ENCODE measurements at places on chromosomes 1 and 21.

DNA sequence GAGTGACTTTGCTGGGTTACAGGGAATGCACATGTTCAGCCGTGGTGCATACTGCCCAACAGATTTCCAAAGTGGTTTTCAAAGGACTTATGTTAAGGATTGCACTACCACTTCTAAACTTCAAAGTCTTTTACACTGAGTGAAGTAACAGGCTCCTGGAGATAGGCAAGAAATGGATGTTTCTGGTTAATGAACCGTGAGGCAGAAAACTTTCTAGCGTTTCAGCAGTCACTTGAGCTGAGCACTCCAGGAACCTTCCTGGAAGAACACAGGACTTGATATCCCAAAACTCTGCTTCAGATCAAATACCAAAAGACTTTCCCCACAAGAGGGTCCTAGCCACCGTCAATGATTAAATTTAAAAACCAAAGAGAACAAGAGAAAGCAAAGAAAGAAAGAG is 74.3 kb upstream of the ATP1A1 start:
- DNase-seq: no peak

GRCh38 chr1:118979754-118980575 is 8.2 kb downstream of the TBX15 start:
- DNase-seq: no peak

GRCh38 chr1:109793486-109794318 is 30.0 kb upstream of the EPS8L3 start:
- no peak for DNase-seq

DNA sequence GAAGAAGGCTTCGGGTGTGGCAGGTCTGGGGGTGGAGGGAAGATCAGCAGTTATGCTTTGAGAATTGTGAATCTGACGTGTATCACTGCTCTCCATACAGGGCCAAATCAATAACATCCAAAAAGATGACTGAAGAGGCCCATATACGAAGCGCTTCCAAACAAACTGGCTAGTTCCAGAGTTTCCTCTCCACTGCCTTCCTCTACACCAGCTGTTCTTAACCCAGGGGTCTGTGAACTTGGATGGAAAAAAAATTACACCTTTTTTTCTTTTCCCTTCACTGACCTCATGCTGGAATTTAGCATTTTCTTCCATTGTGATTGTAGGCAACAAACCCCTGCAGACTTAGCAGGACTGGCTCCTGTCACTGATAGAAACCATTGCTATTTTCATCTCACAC is 77.1 kb upstream of the NBL1 start:
- DNase-seq: no peak

DNA sequence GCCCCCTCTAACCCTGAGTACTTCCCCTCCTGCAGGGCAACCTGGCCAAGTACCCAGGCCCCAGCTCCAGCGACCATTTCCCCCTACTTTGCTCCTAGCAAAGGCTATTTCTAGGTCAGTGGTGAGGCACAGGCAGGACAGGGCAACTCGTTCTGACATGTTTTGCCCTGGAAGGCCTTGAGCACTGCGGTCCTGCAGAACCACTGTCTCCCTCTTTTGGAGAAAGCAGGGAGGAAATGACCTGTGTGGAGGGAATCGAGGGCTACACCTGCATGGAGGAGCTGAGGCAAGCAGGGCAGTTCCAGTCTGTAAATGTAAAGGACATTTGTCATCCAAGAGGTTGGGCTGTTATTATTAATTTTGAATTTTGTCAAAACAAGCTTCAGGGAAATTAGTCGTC is 99.1 kb downstream of the PPIAL4G start:
- DNase-seq: no peak

DNA sequence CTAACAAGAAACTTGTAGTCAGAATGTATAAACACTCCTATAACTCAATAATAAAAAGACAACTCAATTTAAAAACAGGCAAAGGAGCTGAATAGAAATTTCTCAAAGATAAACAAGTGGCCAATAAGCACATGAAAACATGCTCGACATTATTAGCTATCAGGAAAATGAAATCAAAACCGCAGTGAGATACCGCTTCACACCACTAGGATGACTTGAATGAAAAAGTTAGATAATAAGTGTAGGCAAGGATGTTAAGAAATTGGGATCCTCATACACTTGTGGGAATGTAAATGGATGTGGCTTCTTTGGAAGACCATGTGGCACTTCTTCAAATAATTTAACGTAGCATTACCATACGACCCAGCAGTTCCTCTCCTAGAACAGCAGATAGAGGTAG is 8.9 kb downstream of the RALGPS2 start:
- no peak for DNase-seq

GRCh38 chr21:38825921-38826320 is 20.2 kb downstream of the ETS2 start:
- DNase-seq: no peak

GRCh38 chr1:43688109-43688387 is 19.3 kb upstream of the ST3GAL3 start:
- DNase-seq: no peak

DNA sequence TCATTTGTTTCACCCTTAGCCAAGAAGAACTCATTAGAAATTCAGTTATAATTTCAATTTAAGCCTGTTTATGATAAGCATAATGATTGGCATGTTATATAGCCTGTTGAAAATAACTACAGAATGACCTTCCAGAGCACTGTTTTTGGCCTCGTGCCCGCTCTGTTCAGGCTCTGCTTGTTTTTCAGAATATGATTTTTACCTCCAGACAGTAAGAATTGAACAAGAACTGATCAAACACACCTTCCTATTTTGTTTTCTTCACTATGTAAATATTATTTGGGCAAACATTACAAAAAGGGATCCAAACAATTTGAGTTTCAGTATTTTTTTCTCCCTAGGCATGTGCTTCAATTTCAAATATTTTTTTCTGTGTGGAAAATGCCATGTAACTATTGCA is 48.1 kb upstream of the ANGPTL1 start:
- no peak for DNase-seq

- no peak for DNase-seq
Measured at GRCh38 chr1:116008656-116009390, 32.5 kb downstream of the SLC22A15 start.

- DNase-seq: peak; percentile 9
Measured at GRCh38 chr1:153728305-153729066, 636 bp downstream of the INTS3 start.

DNA sequence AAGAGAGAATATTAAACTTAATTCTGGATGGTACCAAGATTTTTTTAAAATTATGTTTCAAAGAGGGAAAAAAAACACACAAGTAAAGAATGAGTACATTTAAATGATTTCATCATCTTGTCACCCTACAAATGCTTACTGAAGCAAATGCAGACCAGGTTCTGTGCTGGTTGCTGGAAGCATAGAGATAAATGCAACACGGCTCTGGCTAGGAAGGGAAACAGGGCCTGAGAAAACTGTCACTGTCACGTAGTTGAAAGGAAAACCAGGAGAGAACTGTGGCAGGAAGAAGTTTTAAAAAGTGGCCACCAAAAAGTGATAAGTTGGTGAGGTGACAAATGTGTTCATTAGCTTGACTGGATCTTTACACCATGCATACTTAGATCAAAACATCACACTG is 336.9 kb upstream of the NFIA start:
- no peak for DNase-seq

DNA sequence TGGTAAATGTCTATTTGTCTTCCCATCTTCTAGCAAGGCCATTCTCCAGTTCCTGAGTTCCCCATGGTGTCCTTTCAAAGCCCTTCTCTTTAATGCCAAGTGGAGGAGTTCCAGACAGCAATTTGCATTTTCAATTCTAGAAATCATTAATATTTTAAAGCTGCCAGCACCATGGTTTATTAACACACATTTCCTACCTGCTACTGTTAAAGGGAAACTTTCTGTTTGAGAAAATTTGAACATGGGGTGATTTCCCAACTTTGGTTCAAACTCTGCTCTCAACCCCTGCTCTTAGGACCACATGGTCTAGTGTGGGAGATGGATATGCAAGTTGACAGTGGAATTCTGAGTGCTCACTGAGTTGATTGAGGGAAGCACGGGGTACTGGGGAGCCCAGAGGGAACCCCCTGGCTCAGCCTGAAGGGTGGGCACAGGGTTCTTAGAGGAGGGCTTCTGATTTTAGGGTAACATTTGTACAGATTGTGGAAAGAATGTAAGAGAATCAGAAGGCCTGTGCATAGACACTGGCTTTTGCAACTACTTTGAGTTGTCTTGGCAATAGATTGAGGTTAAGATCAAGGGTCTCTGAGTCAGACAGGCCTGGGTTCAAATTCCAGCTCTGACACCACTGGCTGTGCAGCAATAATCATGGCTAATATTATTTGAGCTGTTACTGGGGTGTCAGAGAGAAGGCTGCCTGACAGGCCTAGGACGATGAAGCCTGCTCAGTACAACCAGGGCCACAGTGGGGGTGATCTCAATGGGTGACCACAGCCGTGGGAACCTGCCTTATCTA is 97.8 kb downstream of the BEND5 start:
- no peak for DNase-seq

- no peak for DNase-seq
Measured at GRCh38 chr1:76247261-76247852, 172.8 kb downstream of the ST6GALNAC3 start.

DNA sequence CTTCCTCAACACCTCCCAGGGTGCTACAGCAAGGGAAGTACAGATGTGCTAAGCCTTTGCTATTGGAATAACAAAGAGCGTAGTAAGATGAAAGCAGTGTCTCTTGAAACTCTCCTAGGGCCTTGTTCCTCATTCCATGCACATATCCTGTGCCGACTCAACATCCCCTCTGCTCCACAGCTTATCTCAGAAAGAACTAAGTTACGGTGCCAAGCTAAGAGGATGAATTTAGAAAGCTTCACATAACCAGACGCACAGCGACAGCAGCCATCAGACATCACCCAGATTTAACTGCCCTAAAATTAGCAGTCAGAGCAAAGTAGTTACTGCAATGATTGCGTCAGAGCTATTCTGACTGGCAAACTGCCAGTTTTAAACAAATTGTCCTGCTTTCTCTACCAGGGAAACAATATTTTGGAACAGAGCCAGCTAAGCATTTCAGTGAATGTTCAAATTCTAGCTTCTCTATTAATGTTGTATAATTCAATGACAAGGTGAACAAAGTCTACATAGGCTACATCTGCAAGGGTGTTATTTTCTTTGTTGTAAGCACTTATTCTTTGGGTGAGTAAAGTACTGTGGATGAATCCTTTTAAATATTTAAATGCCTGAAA is 9.5 kb downstream of the SIPA1L2 start:
- no peak for DNase-seq

- no peak for DNase-seq
Measured at GRCh38 chr1:223143537-223144248, 645 bp upstream of the TLR5 start.

DNA sequence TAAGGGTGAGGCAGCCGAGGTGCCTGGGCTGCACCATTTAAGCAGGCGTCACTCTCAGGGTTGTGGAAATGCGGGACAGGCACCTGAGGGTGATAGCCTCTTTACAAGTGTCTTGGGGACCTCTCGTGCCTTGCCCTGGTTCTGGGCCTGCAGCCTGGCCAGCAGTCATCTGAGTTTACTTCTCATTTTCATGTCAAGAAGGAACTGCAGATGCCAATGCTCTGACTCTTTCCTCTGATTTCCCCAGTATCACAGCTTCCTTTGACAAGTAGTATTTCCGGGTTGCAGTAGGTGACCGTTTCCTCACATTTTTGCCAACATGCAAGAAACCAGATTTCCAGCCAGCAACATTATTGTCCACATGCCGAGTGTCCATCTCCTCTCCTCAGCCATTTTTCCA is 286.9 kb downstream of the DISC1 start:
- no peak for DNase-seq

DNA sequence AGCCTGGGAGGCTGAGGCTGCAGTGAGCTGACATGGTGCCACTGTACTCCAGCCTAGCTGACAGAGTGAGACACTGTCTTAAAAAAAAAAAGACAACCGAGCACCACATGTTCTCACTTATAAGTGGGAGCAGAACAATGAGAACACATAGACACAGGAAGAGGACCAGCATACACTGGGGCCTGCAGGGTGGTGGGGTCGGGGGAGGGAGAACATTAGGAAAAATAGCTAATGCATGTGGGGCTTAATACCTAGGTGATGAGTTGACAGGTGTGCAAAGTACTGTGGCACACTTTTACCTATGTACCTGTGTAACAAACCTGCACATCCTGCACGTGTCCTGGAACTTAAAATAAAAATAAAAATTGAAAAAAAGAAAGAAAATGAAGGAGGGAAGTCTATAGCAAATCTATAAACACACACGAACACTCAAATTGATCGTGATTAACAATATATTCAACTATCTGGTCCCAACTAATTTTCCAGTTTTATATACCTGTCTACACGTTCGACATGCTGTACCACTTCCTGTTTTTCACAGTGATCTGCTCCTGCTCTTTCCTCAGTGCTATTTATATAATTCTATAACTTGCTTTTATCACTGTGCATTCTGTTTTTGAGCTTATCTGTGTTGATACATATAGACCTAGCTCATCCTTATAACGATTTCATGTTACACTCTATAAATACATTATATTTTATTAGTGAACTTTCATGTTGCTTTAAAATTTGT is 27.2 kb downstream of the AK5 start:
- no peak for DNase-seq

DNA sequence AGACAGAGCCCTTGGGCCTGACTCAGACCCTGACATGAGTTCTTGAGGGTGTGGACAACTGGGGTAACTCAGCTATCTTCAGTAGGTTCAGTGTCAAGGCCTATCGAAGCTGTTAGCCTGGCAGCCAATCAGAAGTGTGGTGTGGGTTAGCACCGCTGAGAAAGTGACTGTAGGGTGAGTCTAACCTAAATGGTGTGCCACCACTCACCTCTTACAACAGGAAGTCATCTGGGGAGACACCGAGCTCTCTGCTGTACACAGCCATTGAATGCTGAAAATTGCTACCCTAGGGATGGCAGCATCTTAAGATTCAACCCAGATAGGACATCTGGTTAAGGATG is 44.6 kb downstream of the RASSF5 start:
- peak; percentile 60 for DNase-seq

DNA sequence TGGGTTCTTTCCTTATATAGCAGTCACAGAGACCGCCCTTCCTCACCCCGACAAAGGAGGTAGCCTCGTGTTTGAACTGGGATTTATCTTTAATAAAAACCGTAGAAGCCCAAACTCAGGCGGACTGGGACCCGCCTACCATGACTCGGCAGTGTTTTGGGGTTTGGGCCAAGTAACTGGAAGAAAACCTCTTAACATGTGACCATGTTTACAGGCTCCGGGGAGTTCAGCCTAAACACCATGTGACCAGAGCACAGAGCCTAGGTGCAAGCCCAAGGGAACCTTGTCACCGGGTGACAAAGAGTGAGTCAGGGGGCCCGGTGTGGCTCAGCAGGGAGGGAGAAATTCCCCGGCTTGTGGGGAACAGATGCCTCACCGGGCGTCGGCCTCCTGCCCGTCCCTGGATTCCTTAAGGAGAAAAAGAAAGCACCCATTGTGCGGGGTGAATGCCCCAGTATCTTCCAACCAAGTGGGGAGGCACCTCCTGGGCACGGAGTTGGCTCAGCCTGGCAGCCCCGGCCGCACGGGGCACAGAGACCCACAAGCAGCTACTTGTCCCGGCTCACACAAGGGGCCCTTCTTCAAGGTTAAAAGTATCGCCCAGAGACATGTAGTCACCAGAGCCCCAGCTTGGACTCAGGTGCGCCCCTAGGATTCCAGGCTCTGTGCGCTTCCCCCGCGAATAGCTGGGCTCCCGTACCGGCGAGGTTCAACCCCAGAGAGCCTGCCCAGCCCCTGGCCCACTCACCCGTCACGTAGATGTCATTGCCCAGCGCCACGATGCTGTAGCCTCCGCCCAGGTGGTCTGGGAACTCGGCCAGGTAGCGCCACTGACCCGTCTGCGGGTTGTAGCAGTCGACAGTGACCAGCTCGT is 1.4 kb downstream of the KLHL21 start:
- DNase-seq: no peak

GRCh38 chr1:241579434-241579833 is 47.3 kb downstream of the KMO start:
- DNase-seq: no peak
